ENCODE measurements at places on chromosomes 4 and X.

GRCh38 chrX:107845625-107846024 lies 20.0 kb downstream of the MID2 start:
- peak; percentile 33 for DNase-seq

- no peak for DNase-seq
Observed at GRCh38 chrX:139969286-139969685, 4.0 kb upstream of the CXorf66 start.

DNA sequence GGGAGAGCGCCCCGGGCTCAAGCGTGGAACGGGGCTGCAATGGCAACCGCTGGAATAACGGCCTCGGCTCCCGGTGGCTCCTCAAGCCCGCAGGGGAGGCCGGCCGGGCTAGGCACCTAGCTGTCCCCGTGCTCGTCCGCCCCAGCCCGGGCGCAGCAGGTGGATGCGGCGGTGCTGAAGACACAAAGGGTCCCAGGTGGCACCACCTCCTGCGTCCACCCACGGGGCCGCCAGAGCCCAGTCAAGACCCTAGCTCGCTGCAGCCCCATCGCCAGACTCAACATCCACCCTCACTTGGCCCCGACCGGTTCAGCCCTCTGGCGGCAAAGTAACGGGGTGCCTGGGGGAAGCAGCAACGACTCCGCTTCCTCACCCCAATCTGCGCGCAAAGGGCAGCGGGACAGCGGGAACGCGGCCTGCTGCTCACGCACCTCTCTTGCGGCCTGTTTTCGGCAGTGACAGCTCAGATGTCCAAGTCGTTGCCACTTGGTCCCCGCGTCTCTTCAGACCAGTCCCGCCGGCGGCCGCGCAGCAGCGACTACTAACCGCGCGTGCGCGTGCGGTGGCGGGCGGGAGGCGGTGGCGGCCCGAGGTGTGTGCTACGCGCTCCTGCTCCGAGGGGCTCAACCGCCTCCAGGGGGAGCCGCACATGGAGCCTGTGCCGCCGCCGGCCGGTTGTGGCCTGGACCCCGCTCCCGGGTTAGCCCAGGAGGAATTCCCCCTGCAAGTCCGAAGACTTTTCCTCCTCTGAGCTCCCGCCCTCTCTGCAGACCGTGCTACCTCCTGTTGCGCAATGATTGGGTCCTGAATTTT lies at the start of gene CLGN:
Gene CLGN, minus strand, starts transcription at position 543 of the 813 bp plus-strand sequence. CDS start 14,570 bp downstream, outside the sequence.
- DNase-seq, result peak; percentile 27

GRCh38 chrX:54818221-54818620 lies 10.7 kb downstream of the MAGED2 start:
- DNase-seq, result no peak

DNA sequence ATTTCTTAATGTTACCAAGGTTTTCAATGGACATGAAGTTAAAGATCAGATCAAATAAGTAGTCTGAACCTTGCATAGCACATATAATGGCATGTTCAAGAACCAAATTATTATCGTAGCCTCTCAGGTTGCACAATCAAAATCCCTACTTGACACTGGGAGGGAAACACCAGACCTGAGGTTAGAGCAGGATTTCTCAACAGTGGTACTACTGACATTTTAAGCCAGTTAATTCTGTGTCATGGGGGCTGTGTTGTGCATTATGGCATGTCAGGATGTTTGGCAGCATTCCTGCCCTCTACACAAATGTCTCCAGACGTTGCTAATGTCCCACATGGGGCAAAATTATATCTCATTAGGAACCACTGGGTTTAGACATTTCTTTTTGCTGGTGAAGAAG lies 20.8 kb downstream of the RLIM start:
- no peak for DNase-seq

Measured in activated CD4-positive, alpha-beta T cell treated with anti-CD3 and anti-CD28 coated beads, Interleukin-2, amount 50 U/mL, for 24 hours (primary cell).